ENCODE measurements at places on chromosomes 5 and 9.

- no peak for DNase-seq
Observed at GRCh38 chr9:98164912-98165311, 27.5 kb downstream of the CORO2A start.

GRCh38 chr9:36798350-36799065, 225.8 kb downstream of the MELK start:
- DNase-seq = peak; percentile 38

DNA sequence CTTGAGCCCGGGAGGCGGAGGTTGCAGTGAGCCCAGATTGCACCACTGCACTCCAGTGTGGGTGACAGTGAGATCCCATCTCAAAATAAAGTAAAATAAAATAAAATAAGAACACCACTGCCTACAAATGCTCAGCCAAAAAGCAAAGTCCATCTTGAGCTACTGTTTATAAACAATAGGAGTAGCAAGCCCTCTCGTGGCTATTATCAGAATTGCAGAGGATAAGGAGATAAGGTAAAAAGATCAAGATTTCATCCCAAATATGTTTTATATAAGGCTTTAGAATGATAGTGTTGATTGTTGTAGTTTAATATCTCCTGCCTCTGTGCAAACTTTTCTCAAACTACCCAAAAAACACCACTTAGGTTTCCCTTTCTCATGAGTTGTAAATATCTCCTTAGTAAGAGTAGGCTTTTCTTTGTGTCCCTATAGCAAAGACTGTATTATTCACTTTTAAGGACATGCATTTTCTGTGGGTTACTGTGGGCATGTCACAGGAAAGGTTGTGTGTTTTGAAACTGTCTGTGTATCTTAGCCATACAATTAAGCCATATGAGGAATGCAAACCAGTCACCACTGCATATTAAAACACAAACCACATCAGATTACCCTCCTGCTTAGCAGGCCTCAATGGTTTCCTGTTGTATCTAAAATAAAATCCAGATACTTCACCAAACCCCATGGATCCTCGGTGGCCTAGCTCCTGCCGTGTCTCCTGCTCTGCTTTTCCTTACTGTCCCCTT, 31.8 kb upstream of the CKS2 start:
- DNase-seq = peak; percentile 32

- DNase-seq = no peak
Observed at GRCh38 chr9:89563571-89564345, 41.1 kb upstream of the GADD45G start.

DNA sequence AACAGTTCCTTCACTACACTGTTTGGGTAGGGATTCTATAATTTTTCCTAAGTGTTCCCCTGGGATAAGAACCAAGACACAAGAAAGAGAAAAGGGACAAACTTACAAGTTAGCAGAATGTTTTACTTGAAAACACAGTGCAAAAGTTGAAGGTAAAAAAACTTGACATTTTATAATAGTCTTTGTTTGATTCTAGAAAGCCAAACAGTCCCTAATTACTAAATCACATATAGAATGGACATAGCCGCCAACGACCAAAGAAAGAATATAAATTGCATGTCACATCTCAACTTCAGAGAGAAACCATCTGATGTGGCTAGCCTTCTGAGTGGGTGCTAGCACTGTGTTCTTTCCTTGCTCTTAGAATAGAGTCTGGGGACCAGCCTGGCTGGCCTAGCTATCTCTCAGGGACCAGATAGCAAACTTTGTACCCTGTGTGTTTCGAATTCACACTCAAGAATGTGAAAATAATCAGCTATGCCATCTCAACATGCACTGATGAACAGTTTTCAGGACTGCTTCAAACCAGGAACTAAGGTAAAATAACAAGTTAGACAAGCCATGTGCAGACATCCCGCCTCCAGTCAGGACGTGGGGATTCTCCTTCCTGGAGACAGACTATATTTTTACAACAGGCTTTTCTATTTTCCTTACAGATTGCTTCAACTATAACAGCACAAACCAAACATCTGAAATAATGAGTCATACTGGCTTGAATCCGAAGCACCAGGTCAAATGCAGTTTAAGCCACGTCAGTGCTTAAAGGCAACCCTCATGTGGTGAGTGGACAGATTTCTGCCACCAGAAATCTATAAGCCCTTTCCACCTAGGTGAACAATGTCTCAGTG, 53.7 kb downstream of the LHFPL2 start:
- DNase-seq = peak; percentile 81

GRCh38 chr5:92917044-92917443, 664.0 kb downstream of the NR2F1-AS1 start:
- no peak for DNase-seq

Measured in HTR-8/SVneo (cell line).